ENCODE measurements at places on chromosomes 13 and 19.

GRCh38 chr13:60286707-60287106 lies 110.3 kb upstream of the TDRD3 start:
- no peak for DNase-seq

DNA sequence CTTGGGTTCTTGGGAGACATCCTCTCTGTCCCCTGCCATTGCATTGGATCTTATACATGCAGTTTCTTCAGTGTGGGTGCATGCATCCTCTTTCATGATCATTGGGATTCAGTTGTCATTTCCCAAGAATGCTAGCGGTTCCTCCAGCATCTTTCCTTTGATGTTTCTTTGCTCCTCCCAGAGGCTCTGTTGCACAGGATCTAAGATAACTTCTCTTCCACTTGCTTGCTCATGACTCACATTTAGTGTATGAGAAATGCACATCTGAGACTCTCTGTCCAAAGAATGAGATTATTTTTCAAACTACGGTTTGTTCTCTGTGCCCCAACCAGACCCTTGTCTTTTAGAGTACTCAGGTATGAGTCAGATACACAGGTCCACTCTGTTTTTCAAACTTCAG lies 197.1 kb downstream of the NDFIP2 start:
- DNase-seq, result no peak

GRCh38 chr13:86491121-86491520 lies 691.9 kb upstream of the SLITRK6 start:
- no peak for DNase-seq

GRCh38 chr19:48715681-48716171 lies 3.8 kb downstream of the MAMSTR start:
- DNase-seq, result no peak

- no peak for DNase-seq
Observed at GRCh38 chr13:100484702-100485101, 103.9 kb downstream of the GGACT start.

- no peak for DNase-seq
Observed at GRCh38 chr13:46830405-46831005, 33.5 kb upstream of the ESD start.

GRCh38 chr13:98509271-98510155 lies 67.4 kb downstream of the STK24 start:
- DNase-seq, result no peak

GRCh38 chr13:113855931-113856715 lies 7.8 kb downstream of the GAS6 start:
- no peak for DNase-seq

- no peak for DNase-seq
Observed at GRCh38 chr19:41861116-41861768, 1.2 kb downstream of the RPS19 start.
